CD4-positive, alpha-beta T cell treated with Interleukin-17A for 1 hour (primary cell): ENCODE measurements at places on chromosomes 7 and 10.

DNA sequence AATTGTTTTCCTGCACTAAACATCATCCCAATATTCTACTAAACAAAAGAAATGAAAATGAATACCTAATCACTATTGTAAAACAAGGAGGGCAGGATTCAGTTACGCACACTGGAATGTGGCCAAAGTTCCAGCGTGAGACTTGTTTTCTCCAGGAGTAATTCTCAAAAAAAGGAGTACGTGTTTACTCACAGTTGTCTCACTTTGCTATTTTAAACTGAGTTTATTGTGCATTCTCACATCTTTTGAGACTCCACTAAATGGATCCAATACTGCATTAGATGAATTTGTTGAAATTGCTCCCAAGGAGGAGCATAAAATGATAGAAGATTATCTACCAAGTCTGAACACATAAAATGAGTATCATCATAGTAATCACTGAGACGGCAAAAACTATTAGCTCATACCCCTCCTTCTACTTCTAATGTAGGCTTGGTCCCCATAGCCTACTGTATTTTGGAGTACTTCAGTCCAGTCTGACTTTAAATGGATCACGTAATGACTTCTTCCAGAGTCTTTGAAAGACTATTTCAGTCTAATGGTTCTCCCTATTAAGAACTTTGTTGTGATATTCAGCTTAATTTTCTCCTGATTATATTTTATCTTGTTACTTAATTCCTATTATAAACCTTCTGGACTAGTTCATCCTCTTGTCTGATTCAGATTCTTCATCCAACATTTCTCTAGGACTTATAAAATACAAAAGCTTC, 3.8 kb downstream of the GRM3 start:
- DNase-seq = no peak

DNA sequence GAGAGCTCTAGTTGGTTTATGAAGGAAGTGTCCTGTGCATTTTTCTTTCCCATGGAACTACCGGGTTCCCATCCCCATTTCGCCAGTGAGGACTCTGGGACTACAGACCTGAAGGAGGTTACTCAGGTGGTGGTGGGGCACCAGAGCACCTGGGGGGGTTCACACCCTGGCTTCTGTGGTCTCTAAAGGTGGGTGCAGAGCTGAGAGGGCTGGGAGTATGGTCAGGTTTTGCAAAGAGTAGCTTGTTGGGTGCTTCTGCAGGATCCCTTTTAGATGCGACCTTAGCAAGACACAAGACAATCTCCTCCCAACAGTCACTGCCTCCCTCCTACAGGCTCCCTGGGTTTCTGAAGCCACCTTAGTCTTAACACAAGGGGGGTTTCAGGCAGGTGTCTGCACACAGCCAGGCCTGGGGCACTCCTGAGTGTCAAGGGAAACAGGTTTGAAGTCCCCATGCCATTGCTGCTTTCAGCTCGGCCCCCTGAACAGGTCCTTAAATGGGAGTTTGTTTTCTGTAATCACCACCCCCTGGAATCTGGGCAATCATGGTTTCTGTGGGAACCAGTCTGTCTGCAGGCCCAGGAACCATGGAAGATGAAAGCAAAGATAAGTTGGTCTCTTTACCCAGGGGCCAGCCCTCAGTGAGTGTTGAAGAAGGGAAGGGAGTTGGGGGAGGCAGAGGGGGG, 9.9 kb upstream of the CXCL12 start:
- no peak for DNase-seq

DNA sequence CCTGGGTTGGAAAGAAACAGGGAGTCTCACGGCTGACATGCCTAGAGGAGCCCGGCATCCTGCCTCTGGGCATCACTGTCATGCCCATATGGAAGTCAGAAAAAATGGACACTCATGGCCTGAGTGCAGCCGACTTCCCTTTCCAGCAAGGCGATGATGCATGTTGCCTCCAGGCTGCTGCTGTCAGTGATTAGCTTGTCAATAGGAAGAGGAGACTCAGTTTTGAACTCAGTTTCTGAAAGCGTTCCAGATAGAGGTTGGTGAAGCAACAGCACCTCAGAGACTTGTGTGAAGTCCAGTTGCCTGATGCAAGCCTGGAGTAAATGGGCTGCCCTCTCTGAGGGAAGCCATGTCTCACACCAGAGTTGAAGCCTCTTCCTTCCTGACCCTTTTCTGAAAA, 148.4 kb downstream of the TPST1 start:
- DNase-seq = no peak

- DNase-seq = no peak
These were observed 257.6 kb downstream of the CCDC3 start for GRCh38 chr10:12743941-12744340.

DNA sequence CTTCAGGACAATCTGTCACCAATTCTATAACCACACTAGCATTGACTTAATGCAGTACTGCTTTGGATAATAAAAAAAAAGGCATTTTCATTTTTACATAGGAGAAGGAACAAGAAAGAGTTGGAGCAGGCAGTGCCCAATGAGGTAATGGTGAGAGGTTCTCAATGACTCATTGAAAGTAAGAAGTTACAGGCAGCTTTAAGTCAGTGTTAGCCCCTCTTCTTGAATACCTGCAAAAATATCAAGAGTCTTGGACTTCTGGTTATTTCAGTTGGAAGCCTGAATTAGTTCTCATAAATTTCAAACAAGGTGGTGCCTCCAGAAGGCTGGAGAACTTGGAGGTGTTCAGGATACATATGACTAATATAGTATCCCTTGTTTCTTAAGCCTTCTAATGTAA, 422.5 kb downstream of the HTR7 start:
- DNase-seq = no peak

- DNase-seq = no peak
These were observed 30.3 kb upstream of the PAX2 start for GRCh38 chr10:100715101-100715444.

- DNase-seq = no peak
These were observed 131.1 kb upstream of the ABCB5 start for GRCh38 chr7:20484356-20484755.

- peak; percentile 50 for DNase-seq
These were observed 8.1 kb upstream of the SH2D4B start for GRCh38 chr10:80529604-80530003.

- DNase-seq = no peak
These were observed 122.1 kb downstream of the RPS24 start for GRCh38 chr10:78155722-78156121.

DNA sequence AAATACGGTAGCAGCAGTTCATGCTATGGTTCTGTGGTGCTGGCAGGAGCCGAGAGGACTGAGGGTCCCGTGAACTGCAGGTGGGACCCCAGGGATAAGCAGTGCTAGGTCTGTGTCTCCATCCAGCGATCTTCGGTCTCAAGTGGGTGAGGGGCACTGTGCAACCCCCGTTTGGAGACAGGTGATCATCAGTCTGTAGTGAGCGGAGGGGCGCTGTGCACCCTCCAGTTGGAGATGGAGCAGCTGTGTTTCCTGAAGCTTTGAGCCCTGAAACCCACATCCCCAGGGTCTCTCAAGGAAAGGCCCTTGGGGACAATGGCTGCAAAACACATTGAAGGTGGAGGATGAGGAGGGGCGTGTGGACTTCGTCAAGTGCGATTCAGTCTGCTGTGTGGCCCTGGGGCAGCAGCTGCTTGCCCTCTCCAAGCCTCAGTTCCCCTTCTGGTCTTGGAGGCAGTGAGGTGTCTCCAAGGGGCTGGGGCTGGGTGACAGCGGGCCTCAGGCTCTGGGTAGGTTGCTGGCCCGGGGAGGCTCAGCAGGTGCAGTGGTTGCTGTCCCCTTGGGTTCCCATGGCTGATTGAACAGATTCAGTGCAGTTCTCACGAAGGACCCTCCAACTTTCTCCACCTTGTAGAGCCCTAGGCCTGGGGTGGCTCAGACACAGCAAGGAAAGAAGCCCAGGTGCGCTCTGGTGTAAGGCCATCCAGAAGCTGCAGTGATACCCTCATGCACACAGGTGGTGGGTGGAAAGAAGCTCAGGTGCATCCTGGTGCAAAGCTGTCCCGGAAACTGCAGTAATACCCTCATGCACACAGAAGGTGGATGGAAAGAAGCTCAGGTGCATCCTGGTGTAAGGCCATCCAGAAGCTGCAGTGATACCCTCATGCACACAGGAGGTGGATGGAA, 160.6 kb downstream of the ADARB2 start:
- no peak for DNase-seq

DNA sequence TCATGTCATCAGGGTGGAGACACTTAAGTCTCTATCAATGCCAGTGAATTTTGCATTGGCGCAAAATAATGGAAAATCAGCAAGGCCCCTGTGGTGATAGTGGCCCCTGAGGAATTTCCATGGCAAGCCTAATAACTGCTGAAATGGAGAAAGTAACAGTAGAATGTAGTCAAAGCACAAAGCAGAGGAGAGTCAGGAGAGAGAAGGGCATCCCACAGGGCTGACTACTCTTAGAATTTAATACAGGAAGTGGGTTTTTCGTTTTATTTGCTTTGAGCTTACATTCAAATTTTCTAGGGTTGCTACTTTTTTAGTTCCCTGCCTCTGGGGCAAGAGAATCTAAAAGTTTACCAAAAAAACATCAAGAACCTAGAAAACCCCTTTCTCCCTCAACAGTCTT, 39.0 kb downstream of the BZW2 start:
- peak; percentile 5 for DNase-seq

- no peak for DNase-seq
These were observed 36.1 kb downstream of the KCNMA1 start for GRCh38 chr10:77601488-77601887.

DNA sequence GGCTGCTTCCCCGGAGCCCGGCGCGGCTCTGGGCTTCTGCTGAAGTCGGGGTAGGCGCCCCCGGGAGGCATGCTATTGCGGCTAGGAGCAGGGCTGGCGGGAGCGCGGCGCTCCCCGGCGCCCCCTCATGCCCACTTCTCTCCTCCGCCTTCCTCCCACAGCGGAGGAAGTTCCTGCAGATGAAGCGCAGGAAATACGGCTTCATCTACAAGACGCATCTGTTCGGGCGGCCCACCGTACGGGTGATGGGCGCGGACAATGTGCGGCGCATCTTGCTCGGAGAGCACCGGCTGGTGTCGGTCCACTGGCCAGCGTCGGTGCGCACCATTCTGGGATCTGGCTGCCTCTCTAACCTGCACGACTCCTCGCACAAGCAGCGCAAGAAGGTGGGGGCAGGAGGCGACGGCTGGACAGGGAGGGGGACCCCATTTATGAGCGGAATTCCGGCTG, 479 bp downstream of the CYP26A1 start:
- DNase-seq = no peak

DNA sequence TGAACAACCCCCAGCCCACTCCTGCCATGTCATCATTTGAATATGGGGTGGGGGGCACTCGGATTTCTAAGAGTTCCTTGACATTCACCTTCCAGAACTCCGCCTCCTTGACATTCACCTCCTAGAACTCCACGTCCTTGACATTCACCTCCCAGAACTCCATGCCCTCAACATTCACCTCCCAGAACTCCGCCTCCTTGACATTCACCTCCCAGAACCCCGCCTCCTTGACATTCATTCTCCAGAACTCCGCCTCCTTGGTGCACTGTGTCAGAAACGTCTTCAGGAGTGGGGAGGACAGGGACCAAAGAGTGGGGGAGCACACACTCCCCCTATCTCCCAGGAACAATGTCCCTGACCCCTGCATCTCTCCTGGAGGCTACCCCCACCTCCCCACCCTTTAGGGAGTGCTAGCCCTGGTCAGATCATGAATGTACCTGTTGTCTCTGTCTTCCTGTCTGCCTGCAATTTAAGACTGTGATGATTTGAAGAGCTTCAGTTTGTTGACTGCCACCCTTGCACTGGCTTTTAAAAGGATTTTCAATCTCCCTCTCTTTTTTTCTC, 110.1 kb downstream of the NPTX2 start:
- DNase-seq = no peak

GRCh38 chr7:124183649-124184048, 150.8 kb upstream of the TMEM229A start:
- DNase-seq = no peak

- DNase-seq = no peak
These were observed 131.6 kb upstream of the LSM8 start for GRCh38 chr7:118052336-118052735.

- no peak for DNase-seq
These were observed 43.3 kb downstream of the TAF3 start for GRCh38 chr10:7861509-7862120.

GRCh38 chr7:92260248-92260781, 14.5 kb downstream of the ANKIB1 start:
- no peak for DNase-seq

- DNase-seq = no peak
These were observed 102.3 kb downstream of the MKX start for GRCh38 chr10:27643301-27643700.

DNA sequence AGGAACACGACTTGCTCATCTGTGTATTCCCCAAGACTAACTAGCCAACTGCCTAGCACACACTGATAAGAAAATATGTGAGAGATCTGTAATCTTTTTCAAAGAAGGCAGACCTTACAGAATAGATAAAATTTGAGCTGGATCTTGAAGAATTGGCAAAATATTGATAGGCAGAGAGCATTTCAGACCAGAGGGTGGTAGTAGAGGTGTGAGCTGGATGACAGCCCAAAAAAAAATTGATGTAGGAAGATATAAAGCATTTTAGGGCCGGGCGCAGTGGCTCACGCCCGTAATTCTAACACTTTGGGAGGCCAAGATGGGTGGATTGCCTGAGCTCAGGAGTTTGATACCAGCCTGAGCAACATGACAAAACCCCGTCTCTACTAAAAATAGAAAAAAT, 1.2 kb upstream of the ZNF746 start:
- no peak for DNase-seq

GRCh38 chr7:7251742-7252141, 69.4 kb downstream of the C1GALT1 start:
- DNase-seq = no peak

- no peak for DNase-seq
These were observed 131.6 kb downstream of the HGF start for GRCh38 chr7:81638198-81638597.

- peak; percentile 39 for DNase-seq
These were observed 909 bp upstream of the CC2D2B start for GRCh38 chr10:95906677-95907455.

DNA sequence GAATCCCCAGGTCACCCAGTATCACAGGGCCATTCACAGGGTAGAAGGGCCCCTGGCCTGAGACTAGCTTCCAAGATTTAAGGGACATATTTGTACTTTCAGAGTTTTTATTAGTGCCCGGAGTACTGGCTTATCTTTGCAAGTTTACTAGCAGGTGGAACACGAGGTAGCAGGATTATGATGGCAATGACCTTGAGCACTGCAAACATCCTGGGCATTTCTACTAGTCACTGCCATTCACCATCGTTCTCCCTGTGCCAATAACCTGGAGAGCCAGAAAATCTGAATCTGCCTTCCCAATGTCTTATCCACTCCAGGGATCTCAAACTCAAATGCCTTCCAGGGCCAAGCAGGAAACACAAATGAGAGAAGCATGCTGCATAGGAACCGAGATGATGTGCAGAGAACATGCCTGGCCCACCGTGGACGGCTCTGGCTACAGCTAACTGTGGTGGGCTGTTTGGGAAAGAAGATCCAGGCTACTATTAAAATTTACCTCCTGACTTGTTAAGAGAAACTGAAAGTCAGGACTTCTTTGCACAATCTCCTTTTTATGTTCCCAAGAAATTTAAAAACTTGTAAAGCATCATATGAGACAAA, 16.7 kb downstream of the FAM53B start:
- DNase-seq = no peak

- no peak for DNase-seq
These were observed 96.1 kb upstream of the KCNIP2 start for GRCh38 chr10:101939729-101940128.
